ENCODE measurements at places on chromosomes 13 and 19.

DNA sequence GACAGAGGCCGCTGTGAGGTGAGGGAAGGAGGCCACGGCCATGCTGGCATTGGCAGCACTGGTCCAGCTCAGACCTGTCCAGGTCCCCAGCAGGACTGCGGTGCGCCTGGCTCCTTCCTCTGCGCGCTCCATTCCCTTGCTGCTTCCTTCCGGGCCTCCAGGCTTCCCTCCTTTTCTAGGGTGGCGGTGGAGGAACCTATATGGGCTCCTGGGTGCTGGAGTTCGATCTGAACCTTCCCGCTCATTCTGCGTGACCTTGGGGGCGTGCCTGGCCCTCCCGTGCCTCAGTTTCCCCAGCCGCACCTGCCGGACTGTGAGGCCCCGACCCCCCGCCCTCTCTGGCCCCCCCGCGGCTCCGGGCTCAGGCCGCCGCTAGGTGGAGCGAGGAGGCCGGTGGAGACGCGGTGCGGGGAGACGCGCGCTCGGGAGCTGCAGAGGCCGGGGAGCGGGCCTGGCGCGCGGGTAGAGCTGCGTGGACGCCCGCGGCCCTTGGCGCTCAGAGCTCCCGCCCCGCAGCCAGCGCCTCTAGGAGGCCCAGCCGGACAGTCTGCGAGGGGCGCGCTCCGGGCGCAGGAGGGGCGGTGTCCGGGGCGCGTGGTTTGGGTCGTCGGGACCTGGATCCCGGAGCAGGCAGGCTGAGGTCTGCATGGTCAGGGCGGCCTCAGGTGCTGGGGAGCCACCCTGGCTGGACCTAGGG is 29.9 kb downstream of the EFNA2 start:
- peak; percentile 13 for DNase-seq

GRCh38 chr13:111944171-111944583 is 122.8 kb upstream of the SOX1 start:
- no peak for DNase-seq

GRCh38 chr13:68304286-68304893 is 1074.3 kb upstream of the PCDH9 start:
- DNase-seq: no peak

DNA sequence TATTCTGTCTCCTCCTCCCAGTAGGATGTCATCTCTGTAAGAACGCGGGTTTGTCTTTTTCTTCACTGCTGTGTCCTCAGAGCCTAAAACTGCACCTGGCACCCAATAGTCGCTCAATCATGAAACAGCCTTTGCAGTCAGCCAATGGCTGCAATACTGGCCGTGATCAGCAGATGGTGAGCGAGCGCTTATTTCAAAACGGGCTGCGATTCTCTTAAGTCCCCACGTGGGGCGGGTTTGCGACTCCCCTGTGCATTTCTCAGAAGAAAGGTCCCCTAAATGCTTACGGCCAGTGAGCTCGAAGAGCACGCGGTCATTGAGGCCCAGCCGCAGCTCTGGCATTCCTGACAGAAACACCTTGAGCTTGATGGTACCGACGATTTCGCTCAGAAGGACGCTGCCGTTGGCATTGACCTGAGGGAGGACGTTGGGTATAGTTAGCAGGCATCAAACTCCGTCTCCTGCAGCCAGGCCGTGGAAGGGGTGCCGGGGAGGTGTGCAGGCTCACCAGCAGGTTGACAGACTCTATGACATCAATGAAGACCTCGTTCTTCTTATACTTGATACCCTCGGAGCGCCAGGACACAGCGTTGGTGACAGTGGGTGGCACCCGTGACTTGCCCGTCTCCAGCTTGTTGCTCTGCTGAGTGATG is 6.0 kb downstream of the AP1M2 start:
- peak; percentile 90 for DNase-seq

DNA sequence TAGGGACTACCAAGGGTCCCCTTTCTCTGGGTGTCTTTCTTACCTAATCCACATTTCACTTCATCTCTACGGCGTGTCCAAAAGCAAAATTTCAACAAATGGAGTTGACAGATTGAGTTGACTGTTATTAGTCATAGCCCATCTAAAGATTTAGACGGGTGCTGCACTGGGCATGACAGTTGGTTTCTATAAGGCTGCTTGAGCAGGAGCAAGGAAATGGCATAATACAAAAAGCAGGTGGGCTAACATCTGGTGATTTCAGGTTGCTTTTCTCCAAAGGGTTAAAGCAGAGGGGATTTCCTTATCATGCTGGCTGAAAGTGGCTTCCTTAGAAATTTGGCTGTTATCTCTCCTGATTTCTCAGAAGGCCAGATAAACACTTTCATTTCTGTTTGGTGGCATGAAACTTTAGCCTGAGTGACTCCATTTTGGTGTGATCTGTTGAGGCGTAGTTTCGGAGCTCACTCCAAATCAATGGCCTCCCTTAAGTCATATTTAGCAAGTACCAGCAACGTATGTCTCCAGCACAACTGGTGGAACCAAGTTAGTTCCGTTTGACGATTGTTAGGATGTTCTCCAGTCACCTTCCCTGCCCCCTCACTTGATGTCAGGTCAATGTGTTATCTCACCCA is 440.4 kb downstream of the FGF9 start:
- no peak for DNase-seq

DNA sequence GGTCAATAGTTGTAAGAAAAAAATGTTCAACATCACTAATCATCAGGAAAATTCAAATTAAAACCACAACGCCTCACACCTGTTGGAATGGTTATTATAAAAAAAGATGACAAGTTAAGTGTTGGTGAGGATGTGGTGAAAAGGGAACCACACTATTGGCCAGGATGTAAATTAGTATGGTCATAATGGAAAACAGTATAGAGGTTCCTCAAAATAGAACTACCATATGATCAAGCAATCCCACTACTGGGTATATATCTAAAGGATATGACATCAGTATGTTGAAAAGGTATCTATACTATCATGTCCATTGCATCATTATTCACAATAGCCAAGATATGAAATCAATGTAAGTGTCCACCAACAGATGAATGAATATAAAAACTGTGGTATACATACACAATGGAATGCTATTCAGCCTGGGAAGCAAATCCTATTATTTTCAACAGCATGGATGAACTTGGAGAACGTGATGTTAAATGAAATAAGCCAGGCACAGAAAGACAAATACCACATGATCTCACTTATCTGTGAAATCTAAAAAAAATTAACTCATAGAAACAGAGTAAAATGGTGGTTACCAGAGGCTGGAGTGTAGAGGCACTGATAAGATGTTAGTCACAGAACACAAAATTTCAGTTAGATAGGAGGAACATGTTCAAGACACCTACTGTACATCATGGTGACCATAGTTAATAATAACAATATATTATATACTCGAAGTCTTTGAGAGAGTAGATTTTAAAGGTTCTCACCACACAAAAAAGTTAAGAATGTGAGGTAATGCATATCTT is 56.6 kb downstream of the TBC1D4 start:
- no peak for DNase-seq

- no peak for DNase-seq
Observed at GRCh38 chr13:112489199-112489598, 98.8 kb downstream of the TUBGCP3 start.

DNA sequence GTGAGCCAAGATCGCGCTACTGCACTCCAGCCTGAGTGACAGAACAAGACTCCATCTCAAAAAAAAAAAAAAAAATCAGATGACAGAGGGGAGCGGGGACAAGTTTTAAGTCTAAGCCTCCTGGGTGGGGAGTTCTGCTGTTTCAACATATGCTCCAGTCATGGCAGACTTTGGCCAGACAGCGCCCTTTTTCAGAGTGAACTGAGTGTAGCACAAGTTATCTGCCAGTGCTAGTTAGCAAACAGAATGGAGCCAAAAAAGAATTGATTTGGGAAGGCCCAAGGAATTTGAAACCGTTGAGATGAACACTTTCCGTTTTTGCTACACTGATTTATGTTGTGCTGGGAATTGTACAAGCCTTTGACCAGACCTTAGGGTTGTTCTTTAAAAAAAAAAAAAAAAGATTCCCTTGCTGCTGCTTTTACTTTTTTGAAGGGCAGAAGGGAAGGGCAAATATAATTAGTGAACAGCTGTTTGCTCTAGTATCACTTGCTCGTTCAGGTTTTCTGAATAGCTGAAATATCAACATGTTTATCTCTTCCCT is 5.7 kb downstream of the ACTN4 start:
- no peak for DNase-seq

GRCh38 chr19:15584541-15585115 is 30.4 kb upstream of the CYP4F8 start:
- peak; percentile 79 for DNase-seq

DNA sequence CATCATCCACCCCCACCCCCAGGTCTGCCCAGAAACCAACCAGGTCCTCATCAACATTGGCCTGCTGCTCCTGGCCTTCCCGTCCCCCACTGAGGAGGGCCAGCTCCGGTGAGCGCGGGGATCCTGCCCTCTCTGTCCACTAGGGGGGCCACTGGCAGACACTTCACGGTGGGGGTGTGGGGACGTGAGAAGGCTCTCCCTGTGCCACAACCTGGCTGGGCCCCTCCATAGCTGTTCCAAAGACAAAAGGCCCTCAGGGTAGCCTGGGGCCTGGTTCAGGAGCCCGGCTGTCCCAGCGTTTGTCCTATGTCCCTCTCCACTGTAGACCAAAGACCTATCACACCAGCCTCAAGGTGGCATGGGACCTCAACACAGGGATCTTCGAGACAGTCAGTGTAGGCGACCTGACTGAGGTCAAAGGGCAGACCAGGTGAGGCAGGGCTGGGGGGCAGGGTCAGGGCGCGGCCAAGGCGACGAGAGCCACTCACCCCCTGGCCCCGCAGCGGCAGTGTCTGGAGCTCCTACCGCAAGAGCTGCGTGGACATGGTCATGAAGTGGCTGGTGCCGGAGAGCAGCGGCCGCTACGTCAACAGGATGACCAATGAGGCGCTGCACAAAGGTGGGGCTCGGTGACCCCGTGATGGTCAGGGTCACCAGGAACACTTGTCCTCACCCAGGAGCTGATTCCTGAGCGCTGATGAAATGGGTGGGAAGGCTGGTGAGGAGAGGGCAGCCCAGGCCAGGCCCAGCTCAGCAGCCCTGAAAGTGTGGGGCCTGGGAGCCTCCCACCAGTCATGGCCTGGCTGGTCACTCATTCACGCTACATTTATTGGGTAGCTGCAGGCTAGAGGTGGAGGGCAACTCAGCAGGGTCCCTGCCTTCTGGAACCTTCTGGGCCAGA is 7.9 kb downstream of the DCAF15 start:
- peak; percentile 36 for DNase-seq

DNA sequence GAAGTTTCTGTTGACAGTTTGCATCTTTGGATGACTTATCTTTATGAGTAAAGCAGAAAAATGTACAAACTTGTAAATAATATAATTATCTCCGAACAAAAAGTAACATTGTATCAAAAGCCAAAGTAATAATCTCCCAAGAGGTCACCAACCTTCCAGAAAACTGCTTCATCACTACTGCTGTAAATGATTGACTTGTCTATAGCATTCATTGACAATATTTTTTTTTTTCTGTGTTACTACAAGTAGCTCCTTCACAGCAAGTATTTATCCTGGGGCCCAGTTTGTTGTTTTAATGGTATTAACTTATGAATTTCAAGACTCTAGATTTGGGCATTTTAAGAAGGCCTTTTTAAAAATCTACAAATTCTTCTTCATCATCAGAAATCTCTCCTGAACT is 242.4 kb downstream of the KLF12 start:
- no peak for DNase-seq

DNA sequence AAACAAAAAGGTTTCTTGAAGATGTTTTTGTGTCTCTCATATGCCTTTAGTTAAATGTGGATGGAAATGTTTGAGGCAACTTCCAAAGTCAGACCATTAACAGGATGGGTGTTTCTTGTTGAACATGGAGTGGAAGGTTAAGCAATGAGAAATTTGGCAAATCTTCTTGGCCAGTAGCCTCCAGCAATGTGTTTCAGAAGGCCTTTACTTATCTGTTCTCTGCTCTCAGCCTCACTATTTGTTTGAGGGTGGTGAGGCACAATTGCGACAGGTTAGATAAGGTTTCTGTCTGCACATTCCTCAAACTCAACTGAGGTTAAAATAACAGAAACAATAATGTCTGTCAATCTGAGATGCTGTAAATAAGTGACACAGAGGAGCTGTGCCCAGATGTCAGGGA is 1019.0 kb downstream of the DIAPH3 start:
- DNase-seq: no peak

DNA sequence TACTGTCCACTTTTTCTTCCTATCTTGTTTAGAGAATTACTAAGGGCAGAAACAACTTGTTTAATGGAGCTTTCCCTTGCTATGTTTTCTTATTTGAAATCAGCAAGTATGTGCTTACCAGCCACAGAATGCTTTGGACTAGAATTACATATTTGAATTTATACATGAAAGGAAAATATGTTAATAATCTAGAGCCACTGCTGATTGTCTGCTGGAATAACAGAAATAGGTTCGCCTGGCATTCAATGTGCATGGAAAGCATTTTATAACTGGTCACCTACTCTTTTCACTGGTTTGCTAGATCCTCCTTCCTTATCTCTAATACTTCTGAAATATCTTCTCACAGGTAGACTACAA is 8.0 kb downstream of the EFNB2 start:
- DNase-seq: no peak

GRCh38 chr13:41603917-41604316 is 146.6 kb downstream of the RGCC start:
- DNase-seq: no peak

GRCh38 chr13:76803831-76804230 is 82.4 kb downstream of the KCTD12 start:
- DNase-seq: no peak

DNA sequence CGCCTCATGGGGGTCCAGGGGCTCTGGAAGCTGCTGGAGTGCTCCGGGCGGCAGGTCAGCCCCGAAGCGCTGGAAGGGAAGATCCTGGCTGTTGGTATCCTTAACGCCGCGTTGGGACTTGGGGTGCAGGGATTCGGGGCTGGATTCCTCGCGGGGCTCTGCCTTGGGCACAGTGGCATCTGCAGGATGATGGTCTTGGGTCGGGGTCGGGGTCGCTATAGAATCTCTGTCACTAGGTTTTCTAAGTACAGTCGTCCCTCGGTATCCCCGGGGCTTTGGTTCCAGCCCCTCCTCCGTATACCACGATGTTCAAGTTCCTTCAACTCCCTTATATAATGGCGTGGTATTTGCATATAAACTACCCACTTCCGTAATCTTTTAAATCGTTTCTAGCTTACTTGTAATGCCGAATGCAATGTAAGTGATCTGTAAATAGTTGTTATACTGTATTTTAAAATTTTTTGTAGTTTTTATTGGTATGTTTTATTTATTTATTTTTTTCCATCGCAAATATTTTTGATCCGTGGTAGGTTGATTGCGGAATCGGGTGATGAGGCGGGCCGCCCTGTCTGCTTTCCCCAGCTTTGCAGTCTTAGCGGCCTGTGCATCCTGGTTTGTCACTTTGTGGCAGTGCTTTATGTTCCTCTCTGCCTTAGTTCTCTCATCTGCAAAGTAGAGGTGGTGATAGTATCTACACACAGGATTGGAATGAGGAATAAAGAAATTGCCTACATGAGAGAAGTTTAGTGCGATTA is 606 bp downstream of the ERCC5 start:
- DNase-seq: peak; percentile 56

GRCh38 chr19:57395710-57396109 is 6.1 kb downstream of the ZNF548 start:
- no peak for DNase-seq
